Osteoblast (primary cell): ENCODE measurements at places on chromosomes 12 and 14.

DNA sequence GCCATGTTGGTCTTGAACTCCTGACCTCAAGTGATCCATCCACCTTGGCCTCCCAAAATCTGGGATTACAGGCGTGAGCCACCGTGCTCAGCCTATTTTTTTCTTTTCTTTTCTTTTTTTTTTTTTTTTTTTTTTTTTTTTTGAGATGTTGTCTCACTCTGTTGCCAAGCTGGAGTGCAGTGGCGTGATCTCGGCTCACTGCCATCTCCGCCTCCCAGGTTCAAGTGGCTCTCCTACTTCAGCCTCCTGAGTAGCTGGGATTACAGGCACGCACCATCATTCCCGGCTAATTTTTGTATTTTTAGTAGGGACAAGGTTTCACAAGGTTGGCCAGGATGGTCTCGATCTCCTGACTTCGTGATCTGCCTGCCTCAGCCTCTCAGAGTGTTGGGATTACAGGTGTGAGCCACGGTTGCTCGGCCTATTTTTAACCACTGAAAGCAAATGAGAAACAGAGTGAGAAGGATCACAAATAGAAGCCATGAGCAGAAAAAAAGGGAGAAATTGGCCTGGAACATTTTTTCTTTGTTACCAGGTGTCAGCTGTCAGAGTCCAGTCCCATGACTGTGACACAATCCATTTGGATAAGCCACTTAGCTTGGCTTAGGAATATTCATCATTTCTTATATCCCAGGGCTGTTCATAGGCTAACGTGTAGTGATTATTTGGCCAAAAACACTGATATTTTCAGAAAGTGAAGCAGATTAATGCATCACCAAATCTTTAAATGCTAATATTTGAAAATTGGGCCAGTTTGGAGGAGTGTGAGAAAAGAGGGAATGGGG is 7.9 kb upstream of the NFKBIA start:
- no peak for DNase-seq

DNA sequence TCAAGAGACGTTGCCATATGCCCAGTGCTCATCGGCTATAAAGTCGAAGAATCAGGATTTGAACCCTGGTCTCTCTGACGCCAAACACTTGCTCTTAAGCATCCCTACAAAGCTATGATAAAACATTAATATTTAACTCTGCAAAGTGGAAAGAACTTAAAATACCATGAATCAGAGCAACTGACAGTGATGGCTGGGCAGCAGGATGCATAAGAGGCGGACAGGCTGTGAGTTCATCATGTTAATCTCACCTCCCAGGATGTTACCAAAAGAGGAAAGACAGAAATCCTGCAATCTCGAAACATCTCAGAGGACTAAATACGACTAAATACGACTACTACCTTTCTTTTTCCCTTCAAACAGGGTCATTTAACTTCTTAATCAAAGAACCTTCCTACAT is 5.8 kb downstream of the DICER1 start:
- DNase-seq, result no peak

DNA sequence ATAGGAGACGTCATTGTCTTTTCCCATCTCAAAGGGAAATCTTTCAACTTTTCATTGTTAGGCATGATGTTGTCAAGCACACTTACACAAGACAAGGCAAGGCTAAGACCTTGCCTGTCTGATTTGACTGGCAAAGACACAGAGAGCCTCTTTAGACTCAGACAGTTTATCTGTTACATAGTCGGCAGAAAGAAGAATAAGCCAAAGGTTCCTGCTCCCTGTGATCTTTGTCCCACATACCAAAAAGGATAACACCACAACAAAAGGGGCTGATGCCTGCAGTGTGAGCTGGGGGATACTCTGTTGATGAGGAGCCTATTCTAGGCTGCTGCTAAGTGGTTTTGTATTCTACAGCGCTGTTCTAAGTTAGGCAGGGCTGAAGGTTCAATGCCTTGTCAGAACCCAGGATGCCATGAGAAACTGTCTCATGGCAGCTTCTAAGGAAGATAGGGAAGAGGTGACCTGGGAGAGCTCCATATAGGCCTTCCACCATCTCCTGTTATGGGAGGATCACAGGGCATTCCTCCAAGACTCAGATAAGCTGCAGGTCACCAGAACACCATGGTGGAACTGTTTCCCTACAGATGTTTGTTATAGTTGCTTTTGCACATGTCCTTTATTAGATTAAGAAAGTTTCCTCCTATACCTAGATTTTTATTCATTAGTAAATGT is 12.7 kb downstream of the ERC1 start:
- peak; percentile 8 for DNase-seq

GRCh38 chr12:127723251-127723650 is 543.7 kb upstream of the TMEM132C start:
- DNase-seq, result no peak
